ENCODE measurements at places on chromosomes 3 and 15.
A peak's percentile ranks its signal among the peaks of the same experiment; 100 is the strongest.

- H3K27me3 ChIP-seq = no peaks in the 10 kb centered on the region
- no peak overlapping the region for H3K27ac ChIP-seq
- no peak overlapping the region for H3K4me3 ChIP-seq
- no peak for DNase-seq
- H3K4me1 ChIP-seq = no peaks in the 10 kb centered on the region
These were observed 295.6 kb downstream of the ZBBX start for GRCh38 chr3:167084545-167084944.

- no peak overlapping the region for H3K4me3 ChIP-seq
- no peaks in the 10 kb centered on the region for H3K27me3 ChIP-seq
- H3K36me3 ChIP-seq = no peaks in the 10 kb centered on the region
These were observed 44.0 kb upstream of the ETV5 start for GRCh38 chr3:186152889-186153292.

GRCh38 chr3:43054754-43055153 is 51.1 kb downstream of the POMGNT2 start:
- no peak overlapping the region for H3K27ac ChIP-seq
- no peaks in the 10 kb centered on the region for H3K36me3 ChIP-seq
- H3K27me3 ChIP-seq = no peaks in the 10 kb centered on the region
- no peak for DNase-seq
- no peaks in the 10 kb centered on the region for H3K4me1 ChIP-seq

- peak overlapping the region; percentile 53 for H3K27ac ChIP-seq
- DNase-seq = no peak
- H3K4me3 ChIP-seq = no peak overlapping the region
- H3K4me1 ChIP-seq = peaks cover 13% of the 10 kb centered on the region
- peaks cover 88% of the 10 kb centered on the region for H3K36me3 ChIP-seq
These were observed 24.4 kb downstream of the RLBP1 start for GRCh38 chr15:89196994-89197393.

- DNase-seq = no peak
- H3K27ac ChIP-seq = no peak overlapping the region
- H3K27me3 ChIP-seq = no peaks in the 10 kb centered on the region
- H3K36me3 ChIP-seq = no peaks in the 10 kb centered on the region
- no peak overlapping the region for H3K4me3 ChIP-seq
These were observed 51.0 kb upstream of the EIF1B start for GRCh38 chr3:40258555-40258954.

DNA sequence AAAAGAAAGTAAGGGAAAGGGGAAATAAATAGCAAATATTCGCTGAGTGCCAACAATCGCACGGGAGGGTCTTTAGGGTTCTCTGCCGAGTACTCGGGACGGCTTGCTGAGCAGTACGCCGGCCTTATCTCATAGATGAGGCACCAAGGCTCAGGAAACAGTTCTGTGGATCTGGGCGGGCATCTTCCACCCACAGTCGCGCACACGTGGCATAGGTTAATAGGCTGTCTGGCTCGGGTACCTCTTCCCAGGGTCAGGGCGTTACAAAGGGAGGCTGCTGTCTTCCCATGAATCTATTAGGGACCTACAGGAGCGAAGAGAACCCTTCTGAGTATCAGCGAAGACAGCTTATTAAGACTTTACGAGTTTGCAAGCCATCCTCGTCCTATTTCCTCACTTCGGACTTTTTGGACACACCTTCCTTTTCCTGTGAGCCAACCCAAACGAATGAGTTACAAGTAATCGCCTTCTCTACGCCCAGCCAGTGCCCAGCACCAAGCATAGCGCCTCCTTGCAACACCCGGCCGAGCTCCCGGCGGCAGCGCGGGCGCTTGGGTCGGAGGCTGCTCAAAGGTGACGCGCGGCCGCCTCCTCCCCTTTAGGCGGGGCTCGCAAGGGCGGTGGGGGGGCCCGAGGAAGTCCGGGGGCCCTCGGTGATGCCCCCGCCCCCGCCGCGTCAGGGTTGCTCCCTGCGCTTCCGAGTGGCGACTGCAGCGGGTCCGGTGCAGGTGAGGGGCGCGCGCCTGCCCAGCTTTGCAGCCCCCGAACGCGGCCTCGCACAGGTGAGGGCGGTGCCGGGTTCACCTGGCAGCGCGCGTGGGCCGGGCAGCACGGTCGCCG is at the start of gene MCTP2:
Gene MCTP2, plus strand, starts transcription at position 679 of the 840 bp plus-strand sequence. CDS start 66,705 bp downstream, outside the sequence.
- DNase-seq = peak; percentile 95
- peak within 1 kb of the TSS; percentile 71 for H3K4me3 ChIP-seq
- H3K27ac ChIP-seq = peak within 1 kb of the TSS; percentile 83
- H3K27me3 ChIP-seq = no peaks in the 10 kb centered on the region

DNA sequence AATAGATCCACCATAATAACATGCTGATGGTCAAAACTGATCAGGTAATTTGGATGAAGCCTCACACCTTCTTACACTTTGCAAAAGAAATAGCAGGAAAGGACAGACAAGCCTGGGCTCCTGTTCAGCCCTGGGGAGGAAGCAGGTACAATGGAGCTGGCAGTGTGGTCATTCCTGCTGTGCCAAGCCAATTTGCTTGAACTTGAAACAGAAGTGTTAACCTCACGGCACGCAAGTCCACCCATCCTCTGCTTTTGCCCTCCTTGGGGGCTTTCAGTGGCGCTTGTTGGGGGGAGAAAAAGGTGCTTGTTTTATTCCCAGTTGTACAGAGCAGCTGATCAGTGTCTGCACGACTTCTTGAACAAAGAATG is 36.8 kb upstream of the RFTN1 start:
- no peaks in the 10 kb centered on the region for H3K36me3 ChIP-seq
- H3K4me3 ChIP-seq = peak overlapping the region; percentile 7
- DNase-seq = no peak
- H3K4me1 ChIP-seq = no peaks in the 10 kb centered on the region

GRCh38 chr15:79349525-79349924 is 38.6 kb downstream of the TMED3 start:
- H3K4me1 ChIP-seq = no peaks in the 10 kb centered on the region
- no peak overlapping the region for H3K4me3 ChIP-seq
- no peak overlapping the region for H3K27ac ChIP-seq
- H3K27me3 ChIP-seq = no peaks in the 10 kb centered on the region

DNA sequence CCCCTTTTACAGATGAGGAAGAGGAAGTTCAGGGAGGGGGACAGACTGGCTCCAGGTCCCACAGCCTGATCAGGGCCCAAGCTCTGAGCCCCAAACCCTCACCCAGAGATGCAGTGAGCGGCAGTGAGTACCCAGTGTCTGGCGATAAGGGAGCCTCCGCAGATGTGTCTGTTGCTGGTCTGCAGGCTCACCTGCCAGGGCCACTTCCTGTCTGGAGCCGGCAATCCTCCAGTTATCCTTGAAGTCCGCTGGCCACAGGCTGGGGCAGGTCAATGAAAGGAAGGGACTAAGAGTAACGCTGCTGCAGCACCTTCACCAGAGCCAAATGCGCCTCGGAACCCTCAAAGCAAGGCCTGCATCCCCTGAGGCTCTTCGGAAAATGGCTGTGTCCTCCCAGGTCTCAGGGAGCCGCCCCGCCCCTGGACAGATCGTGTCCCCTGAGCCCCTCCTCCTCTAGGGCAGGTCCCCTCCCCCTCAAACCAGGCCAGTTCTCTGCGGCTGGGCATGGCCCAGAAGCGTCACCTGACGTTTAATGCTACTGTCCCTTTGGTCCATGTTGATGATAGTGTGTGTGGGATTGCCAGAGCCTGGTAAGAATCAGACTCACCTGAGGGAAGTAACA is 51.5 kb downstream of the MYL3 start:
- peak; percentile 49 for DNase-seq
- peaks cover 14% of the 10 kb centered on the region for H3K4me1 ChIP-seq
- no peaks in the 10 kb centered on the region for H3K27me3 ChIP-seq

- no peak overlapping the region for H3K27ac ChIP-seq
- H3K4me3 ChIP-seq = no peak overlapping the region
- no peaks in the 10 kb centered on the region for H3K36me3 ChIP-seq
- no peak for DNase-seq
These were observed 480.5 kb upstream of the PROK2 start for GRCh38 chr3:72265256-72266015.

DNA sequence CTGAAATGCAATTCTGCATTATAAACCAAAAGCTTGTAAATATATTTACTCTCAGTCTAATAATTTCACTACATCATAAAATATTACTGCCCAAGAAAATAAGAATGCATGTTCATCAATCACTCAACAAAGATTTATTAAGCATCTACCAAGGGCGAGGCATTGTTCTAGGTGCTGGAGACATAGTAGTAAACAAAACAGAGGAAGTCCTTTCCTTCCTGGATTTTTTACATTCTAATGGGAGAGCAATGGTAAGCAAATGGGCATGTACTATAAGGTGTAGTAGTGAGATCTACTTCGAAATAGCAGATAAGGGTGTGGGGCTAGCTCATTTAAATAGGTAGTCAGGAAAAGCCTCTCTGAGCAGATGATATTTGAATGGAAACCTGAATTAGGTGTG is 10.8 kb upstream of the ZFYVE19 start:
- H3K4me3 ChIP-seq = no peak overlapping the region
- H3K4me1 ChIP-seq = peaks cover 27% of the 10 kb centered on the region
- DNase-seq = no peak
- no peak overlapping the region for H3K27ac ChIP-seq
- peaks cover 23% of the 10 kb centered on the region for H3K36me3 ChIP-seq

GRCh38 chr3:126551121-126551838 is 7.5 kb downstream of the C3orf22 start:
- H3K36me3 ChIP-seq = no peaks in the 10 kb centered on the region
- H3K27me3 ChIP-seq = no peaks in the 10 kb centered on the region
- DNase-seq = peak; percentile 24
- no peak overlapping the region for H3K4me3 ChIP-seq
- no peaks in the 10 kb centered on the region for H3K4me1 ChIP-seq

GRCh38 chr3:65950340-65951326 is 88.1 kb downstream of the MAGI1 start:
- no peak overlapping the region for H3K4me3 ChIP-seq
- no peak for DNase-seq
- H3K36me3 ChIP-seq = no peaks in the 10 kb centered on the region
- peak overlapping the region; percentile 83 for H3K27ac ChIP-seq
- H3K4me1 ChIP-seq = peaks cover 70% of the 10 kb centered on the region
- H3K27me3 ChIP-seq = no peaks in the 10 kb centered on the region

- H3K36me3 ChIP-seq = no peaks in the 10 kb centered on the region
- H3K27me3 ChIP-seq = no peaks in the 10 kb centered on the region
- H3K4me1 ChIP-seq = no peaks in the 10 kb centered on the region
- DNase-seq = no peak
- no peak overlapping the region for H3K4me3 ChIP-seq
These were observed 99.1 kb upstream of the AGTR1 start for GRCh38 chr3:148598619-148599018.

GRCh38 chr3:11808231-11808630 is 38.5 kb downstream of the TAMM41 start:
- DNase-seq = no peak
- H3K36me3 ChIP-seq = peaks cover 60% of the 10 kb centered on the region
- no peak overlapping the region for H3K4me3 ChIP-seq
- H3K4me1 ChIP-seq = no peaks in the 10 kb centered on the region
- H3K27ac ChIP-seq = no peak overlapping the region

DNA sequence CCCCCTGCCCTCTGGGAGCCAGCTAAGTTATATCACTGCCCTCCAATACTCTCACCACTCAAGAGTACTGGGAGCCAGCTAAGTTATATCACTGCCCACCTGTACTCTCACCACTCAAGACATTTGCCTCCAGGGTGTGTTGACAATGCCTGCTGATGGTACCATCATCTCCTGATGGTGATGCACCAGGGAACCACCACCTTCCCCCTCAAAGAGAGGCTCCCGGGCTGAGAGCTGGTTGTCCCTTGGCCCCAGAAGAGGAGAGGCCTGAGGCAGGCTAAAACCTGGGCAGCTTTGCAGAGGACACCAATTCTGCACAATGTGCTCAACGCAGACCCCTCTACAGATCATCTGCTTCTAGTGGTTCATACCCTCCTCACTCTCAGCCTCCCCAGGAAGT is 7.5 kb upstream of the HAPLN3 start:
- H3K4me3 ChIP-seq = no peak overlapping the region
- DNase-seq = no peak
- peaks cover 18% of the 10 kb centered on the region for H3K36me3 ChIP-seq
- peaks cover 12% of the 10 kb centered on the region for H3K4me1 ChIP-seq
- H3K27me3 ChIP-seq = no peaks in the 10 kb centered on the region

GRCh38 chr15:98843844-98844243 is 163.7 kb downstream of the PGPEP1L start:
- peaks cover 22% of the 10 kb centered on the region for H3K4me1 ChIP-seq
- no peak overlapping the region for H3K4me3 ChIP-seq
- DNase-seq = no peak

- DNase-seq = no peak
- no peak overlapping the region for H3K27ac ChIP-seq
These were observed 31.1 kb downstream of the RNF13 start for GRCh38 chr3:149844091-149844490.

GRCh38 chr3:123194552-123194951 is 7.2 kb upstream of the SEC22A start:
- H3K27ac ChIP-seq = no peak overlapping the region
- DNase-seq = no peak
- H3K4me1 ChIP-seq = no peaks in the 10 kb centered on the region
- H3K36me3 ChIP-seq = no peaks in the 10 kb centered on the region

- H3K4me1 ChIP-seq = peaks cover 10% of the 10 kb centered on the region
- no peaks in the 10 kb centered on the region for H3K36me3 ChIP-seq
- H3K27me3 ChIP-seq = no peaks in the 10 kb centered on the region
- H3K4me3 ChIP-seq = peak overlapping the region; percentile 29
- H3K27ac ChIP-seq = peak overlapping the region; percentile 73
These were observed 24.1 kb downstream of the ZNF80 start for GRCh38 chr3:114213292-114213626.

- H3K4me1 ChIP-seq = no peaks in the 10 kb centered on the region
- H3K27me3 ChIP-seq = no peaks in the 10 kb centered on the region
- DNase-seq = no peak
- H3K4me3 ChIP-seq = no peak overlapping the region
These were observed 280.3 kb downstream of the ZPLD1 start for GRCh38 chr3:102715030-102715697.

- H3K4me1 ChIP-seq = no peaks in the 10 kb centered on the region
- H3K36me3 ChIP-seq = no peaks in the 10 kb centered on the region
- DNase-seq = no peak
These were observed 880.1 kb upstream of the NR2F2 start for GRCh38 chr15:95450413-95450812.

- H3K27ac ChIP-seq = no peak overlapping the region
- H3K36me3 ChIP-seq = no peaks in the 10 kb centered on the region
- no peak overlapping the region for H3K4me3 ChIP-seq
- H3K27me3 ChIP-seq = no peaks in the 10 kb centered on the region
- no peaks in the 10 kb centered on the region for H3K4me1 ChIP-seq
- no peak for DNase-seq
These were observed 359.5 kb upstream of the CNTN6 start for GRCh38 chr3:733313-733712.

DNA sequence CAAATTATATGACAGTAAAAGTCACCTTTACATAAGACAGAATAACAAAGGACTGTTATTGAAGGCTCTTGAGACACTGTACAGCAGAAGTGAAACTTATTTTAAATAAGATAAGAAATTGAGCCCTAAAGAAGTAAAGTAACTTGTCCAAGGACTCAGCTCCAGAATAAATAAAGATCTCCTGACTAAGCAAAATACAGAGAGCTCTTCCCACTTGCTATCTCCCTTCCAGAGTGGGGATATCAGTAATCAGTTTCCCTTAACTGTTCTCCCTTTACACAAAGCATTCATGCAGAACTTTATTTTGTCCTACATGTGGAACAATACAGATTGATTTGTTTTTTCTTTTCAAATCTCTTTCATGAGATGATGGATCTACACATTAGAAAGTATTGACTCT is 129.5 kb upstream of the BHLHE40 start:
- no peaks in the 10 kb centered on the region for H3K27me3 ChIP-seq
- H3K4me1 ChIP-seq = peaks cover 11% of the 10 kb centered on the region

- H3K27me3 ChIP-seq = no peaks in the 10 kb centered on the region
- no peak within 1 kb of the TSS for H3K4me3 ChIP-seq
- no peak within 1 kb of the TSS for H3K27ac ChIP-seq
- H3K36me3 ChIP-seq = no peaks in the 10 kb centered on the region
- DNase-seq = no peak
These were observed at the start of gene HTR3D for GRCh38 chr3:184031187-184031792. Gene HTR3D (plus strand): TSS chr3:184031742. CDS start chr3:184031742, 0 bp downstream.
